Stimulated activated CD4-positive, alpha-beta T cell treated with anti-CD3 and anti-CD28 coated beads, Interleukin-4, amount 100 ng/mL, for 4 hours (primary cell): ENCODE measurements at places on chromosomes 16 and 17.

- no peak for DNase-seq
These were observed 31.2 kb upstream of the BCAR1 start for GRCh38 chr16:75282466-75283281.

DNA sequence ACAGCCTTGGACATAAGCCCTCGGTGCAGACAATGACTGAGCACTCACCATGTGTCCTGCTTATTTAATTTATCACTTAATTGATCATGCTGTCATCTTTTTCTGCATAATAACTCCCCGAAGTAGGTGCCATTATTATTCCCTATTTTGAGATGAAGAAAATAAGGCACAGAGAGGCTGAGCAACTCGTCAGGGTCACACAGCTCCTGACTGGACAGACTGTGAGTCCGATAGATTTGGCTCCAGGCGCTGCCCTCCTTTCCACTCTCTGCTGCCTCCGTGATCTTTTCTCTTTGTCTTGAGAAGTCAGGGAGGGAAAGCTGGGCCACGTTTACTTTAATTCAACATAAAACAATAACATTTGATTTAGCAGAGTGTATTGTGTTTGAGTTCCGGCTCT lies 19.0 kb upstream of the N4BP1 start:
- DNase-seq = no peak

GRCh38 chr17:35728551-35728950 lies 2.9 kb upstream of the RASL10B start:
- DNase-seq = no peak

DNA sequence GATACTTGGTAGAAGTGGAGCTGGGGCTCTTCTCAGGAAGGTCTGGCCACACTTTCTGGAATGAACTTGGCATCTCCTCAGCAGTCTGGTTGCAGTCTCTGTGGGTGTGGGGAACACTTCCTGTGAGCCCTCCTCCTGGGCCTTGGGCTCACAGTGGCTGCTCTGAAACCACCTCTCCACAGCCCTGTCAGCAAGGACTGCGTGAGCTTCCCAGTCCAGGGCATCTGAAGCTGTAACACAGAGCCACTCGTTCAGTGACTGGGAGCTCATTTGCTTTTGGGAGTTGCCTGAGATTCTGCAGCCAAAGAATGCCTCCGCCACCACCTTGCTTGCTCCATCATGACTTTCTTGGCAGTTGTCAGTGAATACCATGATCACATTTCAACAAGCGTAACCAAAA lies 60.0 kb downstream of the CLEC16A start:
- no peak for DNase-seq

DNA sequence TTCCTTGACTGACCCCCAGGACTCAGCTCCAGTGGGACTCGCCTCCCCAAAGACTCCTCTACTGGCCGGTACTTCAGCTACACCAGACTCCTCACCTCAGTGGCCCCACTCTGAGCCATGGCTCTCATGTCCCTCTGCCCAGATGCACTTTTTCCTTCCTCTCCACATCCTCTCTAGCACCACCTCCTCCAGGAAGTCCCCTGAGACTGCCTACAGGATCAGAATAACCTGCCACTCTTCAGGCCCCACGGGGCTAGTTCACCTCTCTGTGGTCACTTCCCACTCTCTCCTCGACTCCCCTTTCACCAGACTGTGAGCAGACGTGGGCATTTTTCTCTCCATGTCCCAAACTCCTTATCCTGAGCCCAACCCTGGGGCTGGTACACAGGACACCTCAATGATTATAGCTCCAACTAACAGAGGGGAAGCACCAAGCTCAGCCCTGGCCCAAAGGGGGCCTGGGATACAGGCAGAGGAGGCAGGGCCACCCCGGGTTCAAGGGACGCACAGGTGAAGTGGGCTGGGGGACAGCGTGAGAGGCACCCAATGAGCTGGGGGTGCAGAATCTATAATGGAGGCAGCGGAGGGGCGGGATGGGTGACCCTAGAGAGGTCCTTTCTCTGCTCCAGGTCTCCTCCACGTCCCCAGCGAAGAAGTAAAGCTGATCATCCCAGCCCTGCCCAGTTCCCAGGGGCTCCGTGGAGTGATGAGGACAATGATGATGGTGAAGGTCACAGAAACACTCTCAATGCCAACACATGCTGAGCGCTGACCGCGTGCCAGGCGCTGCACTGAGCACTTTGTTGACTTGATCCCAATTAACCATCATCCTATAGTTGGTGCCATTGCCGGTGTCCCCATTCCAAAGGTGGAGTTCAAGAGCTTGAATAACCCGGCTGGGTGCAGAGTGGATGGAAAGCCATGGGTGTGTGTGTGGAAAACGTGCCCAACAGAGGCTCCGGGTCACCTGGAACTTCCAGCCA lies 3.9 kb downstream of the TRPV3 start:
- DNase-seq = no peak

- no peak for DNase-seq
These were observed 22.2 kb upstream of the SRCIN1 start for GRCh38 chr17:38627957-38628356.

GRCh38 chr17:10046786-10047785 lies 142.0 kb upstream of the RCVRN start:
- no peak for DNase-seq

GRCh38 chr16:49806446-49806845 lies 49.5 kb downstream of the ZNF423 start:
- no peak for DNase-seq

DNA sequence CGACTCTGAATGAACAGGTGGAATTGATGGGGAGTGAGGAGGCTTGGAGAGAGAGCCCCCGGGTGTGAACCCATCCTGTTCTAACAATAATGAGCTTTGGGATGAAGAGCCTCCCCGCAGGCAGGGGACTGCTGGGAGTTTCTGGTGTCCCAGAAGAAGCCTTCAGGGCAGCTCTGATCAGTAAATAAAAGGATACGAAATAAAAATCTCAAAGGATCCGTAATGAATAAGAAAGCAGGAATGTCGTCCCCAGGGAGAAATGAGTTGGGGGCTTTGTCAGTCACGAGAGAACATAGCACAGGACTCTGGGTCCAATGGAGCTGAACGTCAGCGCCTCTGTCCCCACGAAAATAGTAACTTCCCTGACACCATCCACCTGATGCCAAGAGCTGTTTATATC lies 113.4 kb downstream of the PITPNC1 start:
- DNase-seq = no peak

DNA sequence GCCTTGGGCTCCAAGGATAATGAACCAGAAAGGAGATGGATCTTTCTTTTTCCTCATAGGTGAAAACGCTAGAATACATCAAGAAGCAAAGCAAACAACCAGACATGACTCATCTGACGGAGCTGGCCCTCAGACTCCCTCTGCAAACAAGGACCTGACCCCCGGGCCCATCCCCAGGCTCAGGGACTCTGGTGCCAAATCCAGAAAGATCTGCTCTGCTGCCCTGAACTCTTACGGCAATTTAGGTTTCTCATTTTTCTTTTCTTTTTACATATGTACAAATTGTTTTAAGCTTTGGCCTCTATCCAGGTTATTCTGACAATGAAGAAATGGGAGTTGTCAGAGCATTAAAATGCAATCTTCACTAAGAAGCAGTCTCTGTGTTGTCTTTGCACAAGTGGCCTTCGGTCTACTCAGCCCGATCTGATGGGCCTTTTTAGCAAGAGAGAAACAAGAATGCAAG lies 17.7 kb downstream of the KNOP1 start:
- no peak for DNase-seq

GRCh38 chr17:12683299-12683698 lies 17.6 kb downstream of the MYOCD start:
- no peak for DNase-seq

DNA sequence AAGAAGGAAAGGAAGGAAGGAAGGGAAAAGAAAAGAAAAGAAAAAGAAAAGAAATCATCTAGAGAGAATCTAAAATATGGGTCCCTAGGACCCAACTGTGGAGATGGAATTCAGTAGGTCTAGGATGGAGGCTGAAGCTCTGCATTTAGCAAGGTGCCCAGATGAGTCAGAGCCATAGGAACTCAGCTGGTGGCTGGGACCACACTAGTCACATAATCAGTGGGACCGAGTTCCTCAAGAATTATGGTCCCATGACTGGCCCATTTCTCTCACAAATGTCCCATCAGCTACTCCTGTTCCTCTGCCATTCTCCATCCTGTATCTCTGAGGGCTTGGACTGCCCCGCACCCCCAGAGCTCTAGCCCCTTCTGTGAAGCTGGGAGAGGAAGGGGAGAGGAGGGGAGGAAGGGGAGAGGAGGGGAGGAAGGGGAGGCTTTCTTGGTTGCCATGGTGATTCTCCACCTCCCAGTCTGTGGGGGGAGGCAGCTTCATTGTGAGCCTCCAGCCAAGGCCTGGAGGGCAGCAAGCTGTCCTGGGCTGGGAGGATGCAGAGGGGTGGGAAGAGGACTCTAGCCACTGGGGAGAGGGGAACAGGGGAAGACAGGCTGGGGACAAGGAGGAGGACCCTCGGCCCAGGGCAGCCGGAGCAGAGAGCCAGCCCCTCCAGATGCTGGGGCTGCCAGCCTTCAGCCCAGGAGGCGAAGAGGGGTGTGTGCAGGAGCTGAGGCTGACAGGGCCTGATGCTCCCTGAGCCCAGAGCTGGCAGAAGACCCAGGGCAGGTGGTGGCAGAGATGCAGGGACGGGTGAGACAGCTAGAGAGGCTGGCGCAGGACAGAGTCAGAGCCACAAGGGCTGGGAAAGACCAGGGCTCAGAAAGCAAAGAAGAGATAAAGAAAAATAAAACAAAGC lies 37.8 kb upstream of the LHX1 start:
- no peak for DNase-seq

DNA sequence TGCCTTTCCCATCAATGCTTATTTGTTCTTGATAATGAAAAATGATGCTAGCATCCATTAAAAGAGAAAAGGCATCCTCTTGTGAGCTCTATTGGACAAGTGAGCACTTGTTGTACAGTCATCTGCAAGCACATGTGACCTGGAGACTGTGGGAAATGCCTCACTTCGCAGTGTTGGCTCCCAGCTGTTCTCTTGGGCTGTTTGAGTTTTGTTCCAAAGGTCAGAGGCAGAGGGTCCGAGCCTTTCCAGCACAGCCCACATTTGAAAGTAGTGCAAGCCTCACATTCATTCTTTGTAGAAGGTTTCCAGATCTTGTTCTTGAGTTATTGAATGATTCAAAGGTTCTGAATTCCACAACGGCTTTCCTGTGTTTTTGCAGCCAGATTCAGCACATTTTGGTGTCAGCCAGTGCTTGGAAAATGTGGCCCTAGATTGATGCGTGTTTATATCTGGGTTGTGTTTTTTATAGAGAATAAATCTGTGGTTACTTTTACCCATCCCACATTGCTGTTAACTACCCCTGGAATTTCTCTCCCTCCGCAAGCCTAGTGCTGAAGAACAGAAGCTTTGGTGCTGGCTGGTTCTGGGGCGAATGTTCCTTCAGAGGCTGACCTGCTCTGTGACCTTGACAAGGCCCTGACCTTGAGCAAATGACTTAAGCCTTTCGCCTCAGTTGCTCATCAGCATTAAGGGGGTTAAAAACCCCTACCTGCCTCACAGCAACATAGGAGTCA lies 49.8 kb downstream of the CDH1 start:
- DNase-seq = no peak

DNA sequence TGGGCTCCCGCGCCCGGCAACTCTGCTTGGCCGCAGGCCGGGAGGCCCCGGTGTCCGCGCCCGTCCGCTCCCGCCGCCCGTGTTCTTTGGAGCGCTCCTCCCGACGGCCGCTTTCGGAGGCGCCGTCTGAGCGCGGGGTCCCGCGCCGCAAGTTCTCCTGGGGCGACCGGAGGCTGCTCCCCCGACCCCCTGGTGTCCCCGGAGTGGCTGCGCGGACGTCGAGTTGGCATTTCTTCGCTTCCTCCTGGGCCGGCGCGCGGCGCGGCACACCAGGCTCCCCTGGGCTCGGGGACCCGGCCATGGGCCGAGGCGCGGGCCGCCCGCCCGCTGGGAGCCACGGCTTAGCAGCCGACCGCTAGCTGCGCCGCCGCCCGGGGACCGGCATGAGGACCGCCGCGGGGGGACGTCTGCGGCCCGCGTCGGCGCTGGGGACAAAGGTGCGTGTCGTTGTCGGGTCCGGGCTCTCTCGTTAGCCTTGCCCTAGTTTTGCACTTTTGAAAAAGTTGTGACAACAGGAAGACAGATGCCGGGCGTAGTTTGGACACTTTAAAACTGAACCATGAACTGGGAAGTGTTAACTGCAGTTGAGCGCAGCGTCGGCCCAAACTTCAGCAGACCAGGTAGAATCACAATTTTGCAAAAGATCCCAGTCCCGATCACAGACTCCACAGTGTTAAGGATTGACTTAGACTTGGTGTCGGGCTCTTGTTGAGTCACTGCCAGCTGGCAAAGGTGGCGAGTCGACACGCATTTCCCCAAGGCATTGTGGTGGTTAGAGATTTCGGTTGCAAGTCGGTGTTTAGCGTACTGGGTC lies 700 bp downstream of the UBN1 start:
- DNase-seq = peak; percentile 31

GRCh38 chr17:61168506-61168905 lies 231.1 kb upstream of the TBX2 start:
- DNase-seq = no peak

DNA sequence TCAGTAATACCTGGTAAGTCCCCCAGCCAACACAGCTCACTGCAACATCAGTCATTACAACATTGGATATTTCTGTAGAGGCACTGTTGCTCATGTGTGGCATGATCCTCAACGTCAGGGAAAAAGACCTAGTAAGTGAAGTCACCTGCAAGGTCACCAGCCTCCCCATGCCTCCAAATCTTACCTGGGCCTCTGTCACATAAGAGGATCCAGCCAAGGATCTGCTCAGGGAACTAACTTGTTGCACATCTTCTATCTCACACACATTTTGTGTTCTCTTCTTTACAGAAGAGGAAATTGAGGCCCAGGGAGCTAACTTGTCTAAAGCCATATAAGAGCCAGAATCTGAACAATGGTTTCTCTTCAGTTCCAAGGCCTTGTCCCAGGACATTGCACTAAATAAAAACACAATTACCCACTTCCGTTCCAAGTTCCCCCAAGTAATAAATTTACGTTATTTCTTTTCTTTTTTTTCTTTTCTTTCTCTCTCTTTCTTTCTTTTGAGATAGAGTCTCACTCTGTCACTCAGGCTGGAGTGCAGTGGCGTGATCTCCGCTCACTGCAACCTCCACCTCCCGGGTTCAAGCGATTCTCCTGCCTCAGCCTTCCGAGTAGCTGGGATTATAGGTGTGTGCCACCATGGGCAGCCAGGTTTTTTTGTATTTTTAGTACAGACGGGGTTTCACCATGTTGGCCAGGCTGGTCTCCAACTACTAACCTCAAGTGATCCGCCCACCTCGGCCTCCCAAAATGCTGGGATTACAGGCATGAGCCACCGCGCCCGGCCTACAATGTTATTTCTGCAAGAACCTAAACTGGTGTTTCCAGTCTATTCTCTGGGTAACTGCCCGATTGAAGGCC lies 1.3 kb downstream of the SHMT1 start:
- DNase-seq = no peak

- DNase-seq = no peak
These were observed 79.7 kb upstream of the NOL11 start for GRCh38 chr17:67637901-67638641.

- DNase-seq = peak; percentile 56
These were observed 1.8 kb downstream of the ASGR1 start for GRCh38 chr17:7177191-7177953.
